CD4-positive, alpha-beta T cell treated with Interferon gamma for 1 hour (primary cell): ENCODE measurements at places on chromosomes 1 and 21.
A peak's percentile ranks its signal among the peaks of the same experiment; 100 is the strongest.

DNA sequence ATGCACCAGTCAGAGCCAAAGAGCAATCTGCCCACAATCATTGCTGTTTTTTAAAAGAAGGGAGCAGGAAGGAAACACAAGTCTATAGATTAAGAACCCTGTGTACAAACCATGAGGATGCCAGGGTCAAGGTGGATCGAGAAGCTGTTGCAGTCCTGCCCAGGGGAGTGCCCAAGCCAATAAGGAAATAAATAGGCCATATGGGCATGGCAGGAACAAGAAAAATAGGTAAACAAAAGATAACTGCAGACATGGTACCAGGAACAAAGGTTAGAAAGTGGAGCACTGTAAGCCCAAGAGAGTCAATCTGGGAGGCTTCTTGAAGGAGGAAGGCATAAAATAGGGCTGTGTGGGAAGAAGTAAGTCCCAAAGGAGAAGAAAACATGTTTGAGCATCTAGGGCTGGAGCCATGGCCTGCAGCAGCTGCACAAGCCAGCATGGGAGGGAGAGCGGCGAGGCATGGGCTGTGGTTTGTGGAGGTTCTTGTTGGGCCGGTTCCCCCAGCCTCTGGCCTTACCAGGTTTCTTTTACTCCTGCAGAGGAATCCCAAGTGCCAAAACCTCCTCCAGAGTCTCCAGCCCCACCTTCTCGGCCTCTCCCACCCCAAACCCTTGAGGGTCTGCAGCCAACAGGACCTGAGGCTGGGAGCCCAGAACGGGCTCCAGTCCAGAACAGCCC is 13.6 kb downstream of the INAVA start:
- no peak for DNase-seq

GRCh38 chr1:37474046-37474696 is at the start of gene ZC3H12A:
Gene ZC3H12A (plus strand): TSS chr1:37474580. CDS start chr1:37475497, 917 bp downstream.
- peak; percentile 94 for DNase-seq

GRCh38 chr21:43370091-43370658 is 56.8 kb downstream of the SIK1 start:
- DNase-seq: peak; percentile 21

DNA sequence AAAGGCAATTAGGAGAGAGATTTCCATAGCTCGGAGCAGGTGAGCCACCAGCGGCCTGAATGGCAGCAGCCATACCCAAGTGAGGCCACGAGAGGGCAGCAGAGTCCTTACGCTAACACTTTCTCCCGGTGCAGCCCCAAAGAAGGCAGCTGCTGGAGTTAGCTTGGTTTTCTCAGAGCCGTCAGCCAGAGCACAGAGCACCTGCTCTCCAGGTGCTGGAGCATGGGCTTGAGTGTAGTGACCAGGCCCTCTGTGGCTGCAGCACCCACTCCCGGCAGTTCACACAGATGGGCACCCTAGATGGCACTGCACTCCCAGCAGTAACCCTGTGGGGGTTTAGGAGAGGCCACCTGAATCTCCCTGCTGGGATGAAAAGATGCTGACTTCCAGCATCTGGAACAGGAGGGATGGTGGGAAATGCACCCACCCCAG is 45.8 kb downstream of the TMCC2 start:
- peak; percentile 82 for DNase-seq

DNA sequence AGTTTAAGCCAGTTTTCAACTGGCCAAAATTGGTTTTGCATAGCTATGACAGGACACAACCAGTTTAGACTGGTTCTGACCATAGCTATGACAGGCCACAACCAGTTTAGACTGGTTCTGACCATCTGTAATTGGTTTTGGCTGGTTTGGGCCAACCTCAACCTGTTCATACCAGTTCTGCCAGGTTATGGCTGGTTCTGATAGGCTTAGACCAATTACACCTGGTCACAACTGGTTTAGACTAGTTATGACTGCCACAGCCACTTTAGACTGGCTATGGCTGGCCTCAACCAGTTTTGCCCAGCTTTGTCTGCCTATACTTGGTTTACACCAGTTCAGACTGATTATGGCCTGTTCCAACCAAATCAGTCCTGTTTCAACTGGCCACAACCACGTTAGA is 353.2 kb upstream of the CAMK1G start:
- no peak for DNase-seq

DNA sequence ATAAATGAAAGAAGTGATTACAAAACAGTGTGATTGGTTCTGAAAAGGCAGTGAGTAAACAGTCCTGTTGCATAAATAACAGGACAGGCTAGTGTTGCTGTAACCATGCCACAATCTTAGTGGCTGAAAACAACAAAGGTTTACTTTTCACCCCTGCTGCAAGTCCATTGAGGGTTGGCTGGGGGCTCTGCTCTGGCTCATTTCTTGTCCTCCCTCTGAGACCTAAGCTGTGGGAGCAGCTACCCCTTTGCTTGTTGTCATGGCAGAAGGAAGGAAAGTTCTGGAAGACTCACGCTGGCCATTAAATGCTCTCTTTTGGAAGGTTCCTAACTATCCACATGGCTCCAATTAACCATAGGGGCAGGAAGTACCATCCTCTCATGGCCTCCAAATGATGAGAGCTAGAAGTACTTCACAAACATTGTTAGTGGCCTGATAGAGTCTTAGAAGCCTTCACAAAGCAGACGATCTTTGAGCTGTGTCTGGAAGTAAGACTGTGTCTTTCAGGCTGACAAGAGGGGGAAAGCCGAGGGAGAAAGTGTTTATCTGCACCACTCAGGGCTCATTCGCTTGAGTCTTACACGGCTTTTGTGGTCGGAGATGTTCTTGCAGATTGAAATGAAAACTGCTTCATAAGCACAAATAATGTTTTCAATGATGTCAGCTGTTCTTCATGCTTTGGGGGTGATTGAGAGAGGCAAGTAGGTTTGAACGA is 11.9 kb downstream of the RCSD1 start:
- DNase-seq: no peak

- DNase-seq: no peak
Observed at GRCh38 chr1:5297180-5297885, 642.9 kb downstream of the AJAP1 start.

DNA sequence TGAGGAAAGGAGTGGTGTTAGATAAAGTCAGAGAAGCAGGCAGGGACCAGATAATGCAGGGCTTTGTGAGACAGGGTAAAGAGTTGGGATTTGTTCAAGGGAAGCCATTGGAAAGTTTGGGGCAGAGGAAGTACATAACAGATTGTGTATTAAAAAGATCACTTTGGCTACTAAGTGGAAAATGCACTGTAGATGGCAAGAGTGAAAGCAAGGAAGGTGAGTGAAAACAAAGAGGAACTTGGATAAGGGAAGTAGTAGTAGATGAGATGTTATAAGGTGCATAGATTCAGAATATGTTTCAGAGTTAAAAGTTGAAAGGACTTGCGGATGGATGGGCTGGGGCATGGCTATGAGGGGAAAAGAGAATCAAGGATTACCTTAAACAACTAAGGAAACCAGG is 17.4 kb downstream of the MRPL39 start:
- no peak for DNase-seq

GRCh38 chr1:53890522-53890941 is 935 bp upstream of the YIPF1 start:
- DNase-seq: no peak

- no peak for DNase-seq
Observed at GRCh38 chr1:23701996-23702395, 10.4 kb downstream of the RPL11 start.

GRCh38 chr1:244273845-244274619 is 177.7 kb downstream of the ADSS2 start:
- DNase-seq: peak; percentile 38

DNA sequence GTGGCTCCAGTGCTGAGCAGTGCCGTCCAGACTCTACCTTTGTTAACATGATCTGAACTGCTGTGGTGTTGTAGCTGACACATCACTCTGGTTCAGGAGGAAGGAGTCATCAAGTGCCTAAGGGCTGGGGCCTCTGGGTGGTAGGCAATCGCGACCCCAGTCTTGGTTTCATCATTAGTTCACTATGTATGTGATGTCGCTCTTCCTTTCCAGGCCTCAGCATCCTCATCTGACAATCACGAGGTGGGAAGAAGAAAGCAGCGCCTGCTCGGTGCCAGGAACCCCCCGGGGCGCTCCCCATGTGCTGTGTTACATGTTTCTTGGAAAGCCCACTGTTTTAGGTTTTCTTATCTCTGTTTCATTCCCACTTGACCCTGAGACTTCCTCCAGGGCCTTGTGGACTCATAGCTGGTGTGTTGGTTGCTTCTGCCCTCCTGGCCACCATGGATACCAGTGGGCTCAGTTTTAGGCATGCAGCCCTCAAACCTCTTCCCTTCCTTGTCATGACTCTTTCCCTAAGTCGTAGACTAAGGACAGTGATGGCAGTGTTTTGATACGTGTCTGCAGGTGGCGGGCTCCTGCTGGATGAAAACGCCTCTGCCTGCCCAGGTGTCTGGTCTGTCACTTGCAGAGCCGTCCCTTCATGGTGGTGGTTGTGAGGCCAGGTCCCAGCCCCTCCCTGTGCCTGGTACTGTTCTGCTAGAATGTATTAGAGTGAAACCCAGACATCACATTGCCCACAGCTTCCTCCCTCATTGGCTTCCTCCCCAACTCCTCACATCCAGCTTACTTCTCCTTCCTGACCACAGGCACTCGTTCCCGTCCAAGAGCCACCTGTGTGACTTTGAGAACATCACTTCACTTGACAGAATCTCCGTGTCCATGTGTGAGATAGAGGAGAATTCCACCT is 17.2 kb upstream of the FOXO6 start:
- no peak for DNase-seq

GRCh38 chr1:66197785-66198184 is 336.2 kb upstream of the SGIP1 start:
- no peak for DNase-seq

GRCh38 chr1:175555266-175555665 is 188.1 kb downstream of the TNR start:
- no peak for DNase-seq

DNA sequence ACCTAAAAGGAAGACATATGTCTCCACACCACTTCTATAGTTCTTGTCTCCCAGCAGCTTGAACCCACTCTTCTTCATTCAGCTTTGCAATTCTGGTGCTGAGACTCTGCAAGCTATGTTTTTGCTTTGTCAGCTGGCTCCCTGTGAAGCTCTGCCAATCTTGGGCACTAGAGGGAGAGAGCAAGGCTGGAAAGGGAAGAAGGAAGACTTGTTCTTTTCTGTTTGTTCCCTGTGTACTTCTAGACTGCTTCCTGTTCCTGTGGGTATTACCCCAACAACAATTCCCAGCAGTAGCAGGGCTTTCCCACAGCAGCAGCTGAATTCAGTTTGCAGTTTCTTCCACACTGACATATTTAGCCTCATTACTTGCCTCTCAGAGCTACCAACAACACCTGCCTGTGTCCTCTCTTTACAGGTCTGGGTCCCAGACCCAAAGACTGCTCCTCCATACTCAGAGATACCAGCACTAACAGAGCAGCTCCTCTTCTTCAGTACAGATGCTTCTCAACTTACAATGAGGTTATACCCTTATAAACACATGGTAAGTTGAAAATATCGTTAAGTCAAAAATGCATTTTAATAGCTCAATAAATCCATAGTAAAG is 275.2 kb upstream of the NEGR1 start:
- no peak for DNase-seq

- no peak for DNase-seq
Observed at GRCh38 chr1:91727763-91728162, 158.2 kb downstream of the TGFBR3 start.

DNA sequence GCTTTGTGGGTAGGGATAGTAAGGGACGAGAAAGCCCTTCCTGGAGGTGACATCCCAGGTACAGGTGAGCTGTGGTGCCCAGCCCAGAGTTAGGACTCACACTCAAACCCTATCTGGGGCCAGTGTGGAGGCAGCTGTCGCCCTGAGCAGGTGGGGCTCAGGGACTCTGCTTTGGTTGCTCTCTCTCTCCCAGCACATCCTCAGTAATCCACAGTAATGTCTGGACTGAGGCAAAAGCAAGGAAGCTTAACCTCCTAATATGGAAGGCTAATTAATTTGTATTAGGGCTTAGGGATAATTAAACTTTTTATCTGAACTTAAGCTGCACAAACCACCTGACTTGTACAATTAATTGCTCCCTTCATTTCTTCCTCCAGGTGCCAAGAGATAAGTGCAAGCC is 38.2 kb downstream of the DDX20 start:
- no peak for DNase-seq

GRCh38 chr1:215081661-215082531 is 641 bp upstream of the KCNK2 start:
- no peak for DNase-seq

DNA sequence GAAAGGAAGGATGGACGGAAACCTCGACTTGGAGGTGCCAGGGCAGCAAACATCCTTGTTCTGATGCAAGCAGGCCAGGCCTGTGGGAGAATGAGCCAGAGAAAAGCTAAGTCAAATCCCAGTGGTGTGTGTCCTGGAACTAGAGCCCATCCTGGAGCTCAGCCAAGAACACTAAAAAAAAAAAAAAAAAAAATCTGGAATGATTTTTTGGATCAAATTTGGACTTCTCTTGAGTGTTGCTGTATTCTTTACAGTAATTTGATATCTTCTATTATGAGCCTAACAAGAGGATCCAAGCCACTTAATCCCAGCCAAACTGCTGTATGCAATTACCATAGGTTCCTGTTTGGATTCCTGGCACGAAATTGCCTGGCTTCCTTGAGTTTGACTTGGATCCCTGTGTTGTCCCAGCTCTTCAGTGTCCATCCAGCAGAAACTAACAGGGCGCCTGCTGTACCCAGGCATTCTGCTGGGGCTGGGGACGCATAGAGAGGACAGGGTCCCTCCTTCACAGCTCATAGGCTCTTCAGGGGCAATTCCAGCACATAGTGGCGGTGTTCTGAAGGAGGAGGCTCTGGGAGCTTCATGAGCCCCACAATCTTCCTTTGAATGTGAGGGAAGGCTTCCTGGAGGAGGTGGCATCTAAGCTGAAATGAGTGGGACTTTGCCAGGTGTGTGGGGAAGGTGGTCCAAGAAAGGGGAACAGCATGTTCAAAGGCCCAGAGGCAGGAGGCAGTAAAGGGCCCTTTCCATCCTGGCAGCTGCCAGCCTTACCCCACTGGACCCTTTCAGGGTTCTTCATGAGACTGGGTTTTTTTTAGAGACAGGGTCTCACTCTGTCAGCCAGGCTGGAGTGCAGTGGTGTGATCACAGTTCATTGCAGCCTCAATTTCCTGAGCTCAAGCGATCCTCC is 24.7 kb downstream of the EPHX1 start:
- no peak for DNase-seq

DNA sequence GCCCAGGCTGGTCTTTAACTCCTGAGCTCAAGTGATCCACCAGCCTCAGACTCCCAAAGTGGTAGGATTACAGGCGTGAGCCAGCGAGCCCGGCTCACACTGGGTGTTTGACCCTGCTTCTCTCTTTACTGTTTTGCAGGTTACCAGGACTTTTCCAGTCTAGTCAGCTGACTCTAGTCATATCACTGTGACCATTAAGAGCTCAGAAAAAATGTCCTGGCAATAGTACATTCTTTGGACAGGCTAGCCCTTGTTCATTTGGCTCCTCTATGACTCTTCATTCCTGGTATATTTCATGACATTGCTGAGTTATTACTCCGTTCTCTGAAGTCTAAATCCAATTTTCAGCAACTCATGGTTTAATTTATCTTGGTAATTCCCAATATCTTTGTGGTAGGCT is 8.0 kb upstream of the CA6 start:
- no peak for DNase-seq
